ENCODE measurements at places on chromosomes 4 and X. TPM values are rescaled to one million over a fixed set of nuclear protein-coding genes. Genes with fewer than 3 reads are reported as not detected.

Gene CT45A7
- not detected for total RNA-seq

Gene NR3C2
- total RNA-seq, result 1.5 TPM

Gene COX7B2
- total RNA-seq, result not detected

Gene NXF2
- total RNA-seq, result not detected

Gene BMP2K
- total RNA-seq, result 24.6 TPM

Gene CT45A2
- total RNA-seq, result not detected

Gene SSX1
- not detected for total RNA-seq

Gene CORIN
- 0.12 TPM for total RNA-seq

Gene MEPE
- not detected for total RNA-seq

Gene FRMD7
- total RNA-seq, result under 0.01 TPM

Gene JCHAIN
- 1.1 TPM for total RNA-seq

Gene ATP11C
- 19.9 TPM for total RNA-seq

Gene JAKMIP1
- not detected for total RNA-seq

Gene ZNF157
- 0.12 TPM for total RNA-seq

Gene SPATA4
- total RNA-seq, result 0.15 TPM

Gene RAB41
- not detected for total RNA-seq

Gene ABCG2
- 3.4 TPM for total RNA-seq

Gene GALNTL6
- total RNA-seq, result not detected

Gene TLR3
- 0.60 TPM for total RNA-seq

Gene IQSEC2
- total RNA-seq, result 4.3 TPM

Gene FOXR2
- total RNA-seq, result not detected

Gene SSX2
- not detected for total RNA-seq

Gene GPRASP3
- 8.0 TPM for total RNA-seq

Gene FIP1L1
- 63.0 TPM for total RNA-seq

Gene RHOH
- total RNA-seq, result not detected

Gene CLTRN
- total RNA-seq, result not detected

Data from smooth muscle cell of the coronary artery (primary cell).